ENCODE measurements at places on chromosomes 4 and X. TPM values are rescaled to one million over a fixed set of nuclear protein-coding genes. Genes with fewer than 3 reads are reported as not detected.

The TMPRSS11D gene
- total RNA-seq, result not detected

The ADH1B gene
- 359 TPM for total RNA-seq

The RP2 gene
- total RNA-seq, result 7.2 TPM

The OTC gene
- 0.42 TPM for total RNA-seq

The COL4A6 gene
- 192 TPM for total RNA-seq

The DCUN1D4 gene
- 59.5 TPM for total RNA-seq

The NAP1L5 gene
- total RNA-seq, result 7.5 TPM

The DIPK2B gene
- 31.8 TPM for total RNA-seq

The ZNF827 gene
- total RNA-seq, result 22.2 TPM

GRCh38 chrX:78748846-78749245, 1.3 kb downstream of the LPAR4 start:
- no peak overlapping the region for H3K4me3 ChIP-seq
- H3K27me3 ChIP-seq, result no peaks in the 10 kb centered on the region
- no peak overlapping the region for H3K27ac ChIP-seq
- H3K36me3 ChIP-seq, result no peaks in the 10 kb centered on the region
- no peak for DNase-seq

GRCh38 chr4:2642968-2643367, 106.5 kb downstream of the FAM193A start:
- H3K27me3 ChIP-seq, result no peaks in the 10 kb centered on the region
- peaks cover 90% of the 10 kb centered on the region for H3K36me3 ChIP-seq
- no peak overlapping the region for H3K4me3 ChIP-seq
- H3K4me1 ChIP-seq, result no peaks in the 10 kb centered on the region
- H3K27ac ChIP-seq, result no peak overlapping the region

DNA sequence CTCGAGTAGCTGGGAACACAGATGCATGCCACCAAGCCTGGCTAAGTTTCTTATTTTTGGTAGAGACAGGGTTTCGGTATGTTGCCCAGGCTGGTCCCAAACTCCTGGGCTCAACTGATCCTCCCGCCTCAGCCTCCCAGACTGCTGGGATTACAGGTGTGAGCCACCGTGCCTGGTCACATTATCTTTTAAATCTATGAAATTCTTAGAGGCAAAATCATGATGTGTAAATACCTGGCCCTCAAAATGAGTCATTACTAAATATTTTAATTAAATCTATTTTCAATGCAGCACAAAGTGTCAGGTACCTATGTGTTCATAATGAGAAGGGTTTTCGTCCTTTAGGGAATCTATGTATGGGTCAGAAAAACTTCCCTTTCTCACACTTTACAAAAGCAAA, 222.5 kb upstream of the GPC4 start:
- no peak for DNase-seq
- H3K4me3 ChIP-seq, result no peak overlapping the region
- no peaks in the 10 kb centered on the region for H3K36me3 ChIP-seq

- no peaks in the 10 kb centered on the region for H3K27me3 ChIP-seq
- DNase-seq, result no peak
- no peaks in the 10 kb centered on the region for H3K36me3 ChIP-seq
- H3K27ac ChIP-seq, result peak overlapping the region; percentile 76
These were observed 58.1 kb upstream of the BCOR start for GRCh38 chrX:40155589-40156469.

GRCh38 chr4:26235500-26235899, 85.3 kb upstream of the RBPJ start:
- H3K4me3 ChIP-seq, result no peak overlapping the region
- H3K27me3 ChIP-seq, result no peaks in the 10 kb centered on the region
- H3K36me3 ChIP-seq, result no peaks in the 10 kb centered on the region

- H3K27me3 ChIP-seq, result no peaks in the 10 kb centered on the region
- H3K27ac ChIP-seq, result no peak overlapping the region
- DNase-seq, result no peak
These were observed 23.5 kb upstream of the SYNPO2 start for GRCh38 chr4:118865091-118865708.

GRCh38 chr4:123661080-123661737, 264.6 kb downstream of the SPRY1 start:
- no peaks in the 10 kb centered on the region for H3K4me1 ChIP-seq
- no peaks in the 10 kb centered on the region for H3K36me3 ChIP-seq
- no peaks in the 10 kb centered on the region for H3K27me3 ChIP-seq
- no peak for DNase-seq

GRCh38 chr4:150156543-150156942, 78.3 kb downstream of the DCLK2 start:
- no peaks in the 10 kb centered on the region for H3K27me3 ChIP-seq
- H3K36me3 ChIP-seq, result no peaks in the 10 kb centered on the region
- peak; percentile 1 for DNase-seq
- peaks cover 40% of the 10 kb centered on the region for H3K4me1 ChIP-seq
- no peak overlapping the region for H3K27ac ChIP-seq

DNA sequence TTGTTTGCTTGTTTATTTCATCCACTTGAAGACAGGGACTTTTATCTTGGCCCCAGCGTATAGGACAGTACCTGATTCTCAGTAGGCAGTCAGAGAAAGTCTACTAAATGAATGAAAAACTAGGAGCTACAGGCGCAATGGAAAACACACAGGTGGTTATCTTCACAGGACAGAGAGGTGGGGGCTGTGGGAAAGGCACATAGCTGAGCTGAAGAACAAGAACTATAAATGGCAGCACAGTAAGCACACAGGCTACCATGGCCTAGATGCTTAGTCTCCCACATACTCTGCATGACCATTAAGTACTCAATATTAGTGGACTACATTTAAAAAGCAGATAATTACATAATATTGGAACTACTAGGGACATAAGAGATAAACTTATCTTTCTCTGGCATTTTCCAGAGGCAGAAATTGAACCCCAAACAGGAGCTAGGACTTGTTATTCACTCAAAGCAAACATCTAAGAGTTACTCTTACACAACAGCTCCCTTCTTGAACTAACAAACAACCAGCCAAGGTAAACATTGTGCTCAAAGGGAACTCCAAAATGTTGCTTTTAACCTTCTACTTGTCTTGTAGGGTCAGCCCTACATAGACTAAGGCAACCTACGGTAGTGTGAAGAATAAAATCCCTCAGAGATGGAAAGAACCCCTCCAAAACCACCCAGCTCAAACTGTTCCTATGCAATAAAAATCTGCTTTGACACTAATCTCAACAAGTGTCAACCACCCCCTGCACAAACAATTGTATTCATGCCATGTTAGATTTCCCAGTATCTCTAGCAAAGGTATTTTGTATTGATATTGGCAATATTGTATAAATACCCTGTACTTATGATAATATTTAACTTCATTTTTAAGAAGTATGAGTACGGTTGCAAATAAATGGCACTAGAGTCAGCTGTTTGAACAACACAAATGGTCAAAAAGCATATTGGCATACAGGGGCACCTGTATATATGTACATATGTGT, 593.6 kb downstream of the KLHL13 start:
- no peaks in the 10 kb centered on the region for H3K4me1 ChIP-seq
- no peaks in the 10 kb centered on the region for H3K27me3 ChIP-seq
- H3K27ac ChIP-seq, result no peak overlapping the region
- no peaks in the 10 kb centered on the region for H3K36me3 ChIP-seq
- DNase-seq, result no peak

DNA sequence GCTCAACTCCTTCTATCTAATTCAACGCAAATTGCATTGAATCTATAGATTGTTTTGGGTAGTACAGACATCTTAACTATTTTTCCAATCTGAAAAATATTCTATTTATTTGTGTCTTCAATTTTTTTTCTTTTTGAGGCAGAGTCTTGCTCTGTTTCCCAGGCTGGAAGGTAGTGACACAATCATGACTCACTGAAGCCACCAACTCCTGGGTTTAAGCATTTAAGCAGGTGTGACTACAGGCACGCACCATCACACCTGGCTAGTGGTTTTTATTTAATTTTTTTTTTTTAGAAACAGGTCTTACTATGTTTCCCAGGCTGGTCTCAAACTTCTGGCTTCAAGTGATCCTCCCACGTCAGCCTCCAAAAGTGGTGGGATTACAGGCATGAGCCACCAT, 98.3 kb downstream of the GK start:
- H3K27me3 ChIP-seq, result no peaks in the 10 kb centered on the region
- DNase-seq, result no peak
- no peaks in the 10 kb centered on the region for H3K4me1 ChIP-seq
- no peaks in the 10 kb centered on the region for H3K36me3 ChIP-seq

DNA sequence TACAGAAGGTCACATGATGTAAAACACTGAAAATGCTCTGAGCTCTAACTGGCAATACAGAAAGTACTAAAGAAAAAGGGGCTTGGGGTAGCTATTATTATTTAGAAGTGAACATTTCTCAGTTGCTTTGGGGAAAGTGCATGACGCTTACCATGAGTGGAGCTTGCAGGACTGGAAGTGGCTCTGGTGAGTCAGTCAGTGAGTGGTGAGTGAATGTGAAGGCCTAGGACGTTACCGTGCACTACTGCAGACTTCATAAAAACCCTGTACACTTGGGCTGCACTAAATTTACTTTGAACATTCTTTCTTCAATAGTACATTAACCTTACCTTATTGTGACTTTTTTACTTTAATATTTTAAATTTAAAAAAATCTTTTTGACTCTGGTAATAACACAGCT, 89.3 kb upstream of the ENPP6 start:
- no peak overlapping the region for H3K4me3 ChIP-seq
- H3K27ac ChIP-seq, result no peak overlapping the region
- no peaks in the 10 kb centered on the region for H3K36me3 ChIP-seq
- no peaks in the 10 kb centered on the region for H3K4me1 ChIP-seq
- no peaks in the 10 kb centered on the region for H3K27me3 ChIP-seq
- peak; percentile 17 for DNase-seq

DNA sequence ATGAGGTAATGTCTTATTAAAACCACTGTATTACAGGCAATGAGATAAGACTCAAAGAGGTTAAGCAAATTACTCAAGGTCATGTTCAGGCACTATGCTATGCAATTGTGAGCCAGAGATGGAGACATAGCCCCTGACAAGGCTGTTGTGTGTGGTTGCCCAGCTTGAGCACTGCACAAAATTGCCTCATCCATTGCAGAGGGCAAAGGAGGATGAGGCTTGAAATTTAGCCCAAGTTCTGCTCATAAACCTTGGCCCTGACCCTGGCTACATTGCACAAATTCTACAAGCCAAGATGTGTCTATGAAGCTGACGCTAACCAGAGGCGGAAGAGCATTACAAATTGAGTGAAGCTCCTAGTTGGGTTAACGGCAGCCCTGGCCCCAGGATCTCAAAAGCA, 65.6 kb upstream of the PGM2 start:
- no peak for DNase-seq
- H3K36me3 ChIP-seq, result no peaks in the 10 kb centered on the region
- no peak overlapping the region for H3K4me3 ChIP-seq
- H3K27ac ChIP-seq, result no peak overlapping the region
- H3K4me1 ChIP-seq, result peaks cover 14% of the 10 kb centered on the region

DNA sequence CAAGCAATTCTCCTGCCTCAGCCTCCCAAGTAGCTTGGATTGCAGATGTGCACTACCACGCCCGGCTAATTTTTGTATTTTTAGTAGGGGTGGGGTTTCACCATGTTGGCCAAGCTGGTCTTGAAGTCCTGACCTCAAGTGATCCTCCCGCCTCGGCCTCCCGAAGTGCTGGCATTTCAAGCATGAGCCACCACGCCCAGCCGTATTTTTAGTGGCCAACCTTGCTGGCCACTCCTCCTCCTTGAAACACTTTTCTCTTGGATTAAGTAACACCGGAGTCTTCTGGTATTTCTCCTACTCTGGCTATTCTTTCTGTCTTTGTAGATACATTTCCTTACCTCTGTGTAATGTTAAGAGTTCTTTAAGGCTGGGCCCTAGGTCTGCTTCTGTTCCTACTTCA, 11.1 kb upstream of the RPL39 start:
- H3K4me1 ChIP-seq, result no peaks in the 10 kb centered on the region
- no peak for DNase-seq
- H3K27ac ChIP-seq, result no peak overlapping the region
- no peak overlapping the region for H3K4me3 ChIP-seq

DNA sequence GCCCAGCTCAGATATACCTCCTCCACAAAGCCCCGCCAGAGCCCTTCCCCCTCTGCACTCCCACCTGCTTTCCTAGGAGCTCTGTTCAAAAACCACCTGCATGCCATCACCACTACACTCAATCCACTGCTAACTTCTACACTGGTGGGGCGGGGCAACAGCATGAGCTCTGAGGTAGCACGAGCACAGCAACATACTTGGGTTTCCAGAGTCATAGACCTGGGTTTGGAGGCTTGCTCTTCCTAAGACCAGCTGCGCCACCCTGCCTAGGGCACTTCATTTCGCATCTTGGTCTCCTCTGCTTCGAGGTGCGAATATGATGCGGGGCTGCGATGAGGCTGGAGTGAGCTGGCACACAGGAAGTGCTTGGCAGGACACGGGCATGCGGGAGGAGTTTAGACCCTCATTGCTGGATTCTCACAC, 3.6 kb downstream of the SASH3 start:
- no peak for DNase-seq
- no peaks in the 10 kb centered on the region for H3K27me3 ChIP-seq
- no peaks in the 10 kb centered on the region for H3K4me1 ChIP-seq
- no peak overlapping the region for H3K4me3 ChIP-seq
- H3K36me3 ChIP-seq, result no peaks in the 10 kb centered on the region

DNA sequence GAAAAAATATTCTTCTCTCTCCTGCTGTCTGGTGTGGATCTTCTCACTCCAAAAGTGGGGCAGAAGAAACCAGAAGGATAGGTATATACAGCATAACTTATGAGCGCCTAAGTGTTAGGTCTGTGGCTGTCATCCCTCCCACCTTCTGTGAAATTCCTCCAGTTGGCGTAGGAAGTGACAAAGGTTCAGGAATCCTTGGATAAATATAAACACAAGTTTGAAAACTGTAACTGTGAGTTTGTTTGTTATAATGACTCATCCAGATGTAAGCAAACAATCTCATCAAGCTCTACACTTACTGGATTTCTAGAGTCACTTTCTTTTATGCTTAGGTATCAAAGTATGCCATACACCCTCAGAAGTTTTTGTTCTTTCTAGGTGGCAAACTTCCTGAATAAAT, 405.2 kb downstream of the FAT4 start:
- H3K27me3 ChIP-seq, result no peaks in the 10 kb centered on the region
- no peaks in the 10 kb centered on the region for H3K4me1 ChIP-seq
- no peak for DNase-seq
- no peak overlapping the region for H3K4me3 ChIP-seq
- H3K27ac ChIP-seq, result no peak overlapping the region

DNA sequence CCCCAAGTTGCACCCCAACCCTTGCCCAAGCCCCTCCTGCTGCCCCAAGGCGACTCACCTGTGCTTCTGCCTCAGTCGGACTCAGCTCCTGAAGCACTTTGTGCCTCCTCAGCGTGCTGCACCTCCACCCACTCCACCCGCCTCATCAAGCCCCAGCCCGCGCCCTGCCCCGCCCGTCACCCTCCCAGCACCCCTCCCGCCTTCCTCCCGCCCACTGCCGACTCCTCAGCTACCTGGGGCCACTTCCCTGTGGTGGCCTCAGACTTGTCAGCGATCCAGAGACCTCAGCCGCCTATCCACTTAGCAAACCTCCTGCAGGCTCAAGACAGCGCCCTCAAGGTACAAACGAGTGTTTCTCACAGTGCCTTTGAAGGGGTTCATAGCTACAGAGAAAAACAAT, 19.6 kb upstream of the IQCM start:
- no peaks in the 10 kb centered on the region for H3K36me3 ChIP-seq
- no peaks in the 10 kb centered on the region for H3K27me3 ChIP-seq
- no peak overlapping the region for H3K27ac ChIP-seq
- H3K4me3 ChIP-seq, result no peak overlapping the region
- DNase-seq, result no peak

Measured in esophagus muscularis mucosa (tissue), 4 donors.